Heart left ventricle (tissue), 16 donors: ENCODE measurements at places on chromosomes 4 and X. TPM values are rescaled to one million over a fixed set of nuclear protein-coding genes. Genes with fewer than 3 reads are reported as not detected.

GRCh38 chrX:78455901-78456300 is 128.5 kb upstream of the CYSLTR1 start:
- DNase-seq, result no peak

DNA sequence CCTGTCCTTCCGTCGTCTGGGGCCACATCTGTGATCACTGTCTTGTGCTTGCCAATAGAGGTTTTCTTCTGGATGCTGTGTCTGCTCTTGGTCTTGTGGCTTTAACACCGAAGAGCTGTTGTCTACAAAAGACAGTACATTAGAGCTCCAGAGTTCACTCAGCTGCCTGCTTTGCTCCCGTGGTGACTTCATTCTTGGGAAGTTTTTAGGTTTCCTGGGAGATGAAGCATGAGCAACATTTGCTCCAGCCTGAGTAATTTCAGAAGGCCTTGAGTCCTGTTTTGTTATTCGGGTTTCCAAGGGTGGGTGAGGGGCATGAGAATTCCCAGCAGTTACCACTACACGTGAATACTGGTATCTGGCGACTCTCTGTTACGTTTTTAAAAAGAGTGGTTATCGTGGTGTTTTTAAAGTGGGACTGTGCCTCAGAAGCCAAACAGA is 189.2 kb downstream of the SHROOM3 start:
- peak; percentile 35 for DNase-seq

DNA sequence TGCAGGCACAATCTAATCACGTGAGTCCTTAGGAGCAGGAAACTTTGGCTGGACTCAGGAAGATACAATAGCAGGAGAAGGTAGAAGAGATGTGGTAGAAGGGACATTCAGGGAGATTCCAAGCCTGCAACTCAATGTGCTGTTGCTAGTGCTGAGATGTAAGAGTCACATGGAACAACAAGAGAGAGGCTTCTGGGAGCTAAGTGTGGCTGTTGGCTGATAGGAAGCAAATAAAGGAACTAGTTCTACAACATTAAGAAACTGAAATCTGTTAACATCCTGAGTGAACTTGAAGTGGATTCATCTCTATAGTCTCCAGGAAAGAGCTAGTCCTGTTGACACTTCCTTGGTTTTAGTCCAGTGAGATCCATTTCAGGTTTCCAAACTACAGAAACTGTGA is 1207.4 kb downstream of the ADGRL3 start:
- DNase-seq, result no peak

- no peak for DNase-seq
These were observed 21.6 kb upstream of the REPS2 start for GRCh38 chrX:16924631-16925480.

DNA sequence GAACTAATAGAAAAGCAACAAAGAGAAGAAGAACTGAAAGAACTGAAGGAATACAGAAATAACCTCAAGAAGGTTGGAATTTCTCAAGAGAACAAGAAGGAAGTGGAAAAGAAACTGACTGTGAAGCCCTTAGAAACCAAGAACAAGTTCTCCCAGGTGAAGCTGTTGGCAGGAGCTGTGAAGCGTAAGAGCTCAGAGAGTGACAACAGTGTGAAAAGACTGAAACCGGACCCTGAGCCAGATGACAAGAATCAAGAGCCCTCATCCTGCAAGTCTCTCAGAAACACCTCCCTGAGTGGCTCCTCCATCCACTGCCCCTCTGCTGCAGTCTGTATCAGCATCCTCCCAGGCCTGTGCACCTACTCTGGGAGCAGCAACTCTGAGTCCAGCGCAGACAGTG is 8.4 kb upstream of the FHDC1 start:
- DNase-seq, result no peak

GRCh38 chrX:75278991-75279390 is 5.1 kb downstream of the UPRT start:
- no peak for DNase-seq

GRCh38 chrX:154008521-154008920 is 11.2 kb downstream of the IRAK1 start:
- no peak for DNase-seq

DNA sequence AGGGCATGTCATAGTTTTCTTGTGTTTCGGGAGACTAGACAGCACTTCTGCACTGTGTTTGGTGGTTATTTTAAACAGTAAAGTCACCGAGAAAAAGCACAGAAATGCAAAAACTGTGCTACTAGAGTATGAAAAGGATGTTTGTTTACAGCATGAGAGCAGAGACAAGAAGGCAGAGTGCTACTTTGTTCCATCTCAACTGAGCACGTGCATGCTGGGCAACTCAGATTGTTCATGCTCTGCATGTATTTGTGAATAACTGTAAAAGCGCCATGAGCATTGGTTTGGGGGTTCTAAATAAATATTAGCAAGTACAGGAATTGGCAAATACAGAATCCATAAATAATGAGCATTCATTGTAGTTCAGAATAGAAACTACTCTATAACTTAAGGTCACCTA is 7.4 kb downstream of the EVC start:
- DNase-seq, result no peak

DNA sequence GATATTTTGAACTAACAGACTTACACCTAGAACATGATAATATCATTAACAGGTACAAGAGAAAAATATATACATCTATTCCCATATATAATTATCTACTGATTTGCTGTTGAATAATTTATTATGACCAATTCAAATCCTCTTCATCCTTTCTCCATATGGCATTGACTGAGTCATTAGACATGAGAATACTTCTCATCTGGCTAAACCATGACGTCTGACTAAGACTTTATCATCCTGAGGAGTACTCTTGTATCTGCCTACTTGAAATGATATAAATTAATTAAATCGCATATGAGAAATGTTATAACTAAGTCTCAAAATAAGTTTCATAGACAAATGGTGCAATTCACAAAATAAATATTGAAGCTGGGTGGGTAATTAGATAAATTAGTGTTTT is 67.4 kb downstream of the EMCN start:
- no peak for DNase-seq

DNA sequence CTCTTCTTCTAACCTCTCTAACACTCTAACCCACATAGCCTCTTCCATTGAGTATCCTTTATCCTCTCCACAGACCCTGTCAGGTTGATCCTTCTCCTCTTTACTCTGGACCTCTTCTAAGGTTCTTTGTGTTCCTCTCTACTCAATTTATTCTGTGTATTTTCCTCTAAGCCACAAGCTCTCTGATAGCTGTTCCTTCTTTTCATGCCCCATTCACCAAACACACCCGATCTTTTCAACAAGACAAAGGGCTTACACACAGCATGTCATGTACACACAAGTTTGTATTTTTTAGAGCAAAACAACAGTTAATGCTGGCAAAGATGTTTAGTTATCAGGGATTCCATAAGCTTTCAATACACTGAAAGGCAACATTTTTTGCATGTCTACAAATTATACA is 1.9 kb downstream of the SPIN2B start:
- DNase-seq, result no peak

DNA sequence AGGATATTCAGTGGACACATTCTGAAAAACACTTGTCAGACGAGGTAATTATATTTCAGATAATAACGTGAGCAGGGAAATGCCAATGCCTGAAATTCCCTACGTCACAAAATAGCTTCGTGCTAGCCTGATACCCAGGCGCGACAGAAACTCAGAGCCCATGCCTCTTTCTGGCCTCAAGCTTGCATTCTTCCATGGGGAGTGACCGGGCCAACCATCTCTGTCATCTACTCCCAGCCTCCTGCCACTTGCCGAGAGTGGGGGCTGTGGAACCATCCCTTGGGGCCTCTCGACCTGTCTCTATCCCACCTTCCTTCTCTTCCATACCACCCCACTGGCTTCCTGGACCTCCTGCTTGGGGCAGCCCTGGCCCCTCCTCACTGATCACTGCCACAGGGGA is 34.5 kb upstream of the CDKN2AIP start:
- DNase-seq, result no peak

DNA sequence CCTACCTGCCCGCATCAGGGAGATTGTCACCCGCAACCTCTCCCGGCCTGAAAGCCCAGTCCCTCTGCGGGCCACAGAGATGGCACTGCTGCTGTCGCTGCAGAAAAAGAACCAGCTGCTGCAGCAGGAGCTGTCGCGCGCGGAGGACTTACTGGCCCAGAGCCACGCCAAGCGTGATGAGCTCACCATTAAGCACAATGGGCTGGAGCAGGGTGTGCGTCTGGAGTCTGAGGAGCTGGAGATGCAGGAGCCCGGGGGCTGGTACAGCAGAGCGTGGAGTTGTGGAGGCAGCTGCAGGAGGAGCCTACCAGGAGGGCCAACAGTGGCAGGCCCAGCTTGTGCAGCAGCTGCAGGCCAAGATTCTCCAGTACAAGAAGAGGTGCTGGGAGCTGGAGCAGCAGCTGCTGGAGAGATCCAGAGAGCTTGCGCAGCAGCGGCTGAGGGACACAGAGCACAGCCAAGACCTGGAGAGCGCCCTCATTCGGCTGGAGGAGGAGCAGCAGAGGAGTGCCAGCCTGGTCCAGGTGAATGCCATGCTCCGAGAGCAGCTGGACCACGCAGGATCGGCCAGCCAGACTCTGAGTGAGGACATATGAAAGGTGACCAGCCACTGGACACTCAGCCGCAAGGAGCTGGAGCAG is 11.3 kb downstream of the SMIM10L2A start:
- no peak for DNase-seq

GRCh38 chr4:165947019-165947418 is 74.0 kb downstream of the TLL1 start:
- no peak for DNase-seq

DNA sequence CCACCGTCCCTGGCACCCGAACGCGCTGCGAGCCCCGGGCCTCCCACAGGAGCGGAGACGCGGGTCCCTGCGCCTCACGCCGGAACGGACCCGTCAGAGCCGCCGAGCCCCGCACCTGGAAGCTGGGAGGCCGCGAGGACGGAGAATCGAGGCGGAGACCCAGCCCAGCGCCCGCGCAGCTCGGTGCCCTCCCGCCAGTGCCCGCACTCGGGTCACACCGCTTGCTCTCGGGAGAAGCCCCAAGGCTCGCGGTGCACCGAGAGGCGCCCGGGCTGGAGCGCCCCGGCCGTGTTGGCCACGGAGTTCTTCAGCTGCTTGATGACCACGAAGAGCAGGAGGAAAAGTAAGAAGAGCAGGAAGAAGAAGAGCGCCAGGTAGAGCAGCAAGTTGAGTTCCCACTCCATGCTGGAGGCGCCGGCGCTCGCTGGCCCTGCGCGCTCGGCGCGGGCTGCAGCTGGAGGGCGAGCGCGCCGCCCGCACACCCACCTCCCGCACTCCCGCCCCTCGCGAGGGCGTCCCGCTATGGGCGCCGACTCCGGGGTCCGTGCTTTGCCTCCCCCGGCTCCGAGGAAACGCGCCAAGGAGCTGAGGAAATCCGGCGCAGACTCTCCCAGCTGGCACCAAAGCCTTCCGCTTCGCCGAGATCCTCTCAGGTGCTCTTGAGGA is at the start of gene SMIM43:
Gene SMIM43 (minus strand): TSS at position 463 of the 666 bp plus-strand sequence. CDS start 59 bp downstream, at position 404.
- DNase-seq, result no peak

DNA sequence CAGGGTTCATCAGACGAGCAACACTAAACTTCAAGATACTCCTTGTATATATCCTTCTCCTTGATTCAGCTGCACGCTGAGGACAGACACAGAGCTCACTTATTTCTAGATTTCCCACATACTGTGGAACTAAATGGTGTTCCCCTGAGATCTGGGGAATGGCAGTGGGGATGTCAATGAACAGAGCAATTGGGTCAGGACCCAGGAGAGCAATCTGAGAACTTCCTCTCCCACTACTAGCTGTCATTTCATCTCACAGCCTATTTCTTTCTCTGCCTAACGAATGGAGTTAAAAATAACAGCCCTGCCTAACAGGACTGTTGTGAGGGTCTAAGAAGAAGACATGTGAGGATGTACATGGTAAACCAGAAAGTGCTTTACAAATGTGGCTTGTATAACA is 10.7 kb downstream of the NAAA start:
- DNase-seq, result no peak

DNA sequence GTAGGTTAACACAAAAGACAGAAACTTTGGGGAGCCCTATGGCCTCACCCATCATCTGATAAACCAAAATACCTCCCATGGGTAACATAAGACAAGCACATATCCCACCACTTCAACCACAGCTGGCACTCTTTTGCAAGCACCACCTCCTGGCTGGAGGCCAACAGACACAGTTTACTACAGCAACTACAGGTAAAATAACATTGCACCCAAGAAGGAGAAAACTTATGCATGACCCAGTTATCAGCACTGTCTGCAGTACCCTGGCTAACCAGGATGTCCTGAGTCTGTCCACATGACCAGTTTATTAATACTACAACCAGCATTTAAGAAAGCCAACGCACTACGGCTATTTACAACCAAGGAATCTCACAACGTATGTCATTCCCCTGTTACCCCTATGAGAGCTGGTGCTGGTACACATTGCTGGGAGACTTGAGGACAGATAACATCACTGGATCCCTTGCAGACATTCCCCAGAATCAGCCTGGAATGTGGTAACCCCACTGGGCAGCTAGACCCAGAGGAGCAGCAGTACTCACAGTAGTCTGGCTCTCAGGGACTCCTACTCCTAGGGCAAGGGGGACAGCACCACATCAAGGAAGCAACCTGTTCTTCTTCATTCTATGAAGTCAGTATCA is 32.0 kb downstream of the ELF2 start:
- no peak for DNase-seq

DNA sequence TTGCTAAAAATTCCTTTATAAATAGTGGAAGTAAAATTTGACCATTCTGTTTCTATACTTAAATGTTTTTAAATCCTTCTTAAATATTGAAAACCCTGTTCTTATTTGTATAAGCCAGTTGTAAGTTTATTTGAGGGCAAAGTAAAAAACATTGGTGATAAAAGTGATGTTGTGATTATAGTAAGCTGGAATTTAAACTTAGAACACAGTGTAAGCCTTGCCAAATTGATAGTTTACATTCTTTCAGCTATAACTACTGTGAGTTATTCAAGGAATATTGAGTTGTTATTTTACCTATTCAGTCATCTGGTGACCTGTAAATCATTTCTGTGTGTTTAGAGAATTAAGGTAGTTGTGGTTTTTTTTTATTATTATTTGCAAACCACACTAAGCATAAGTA is 9.6 kb downstream of the YY2 start:
- DNase-seq, result no peak

Gene SRPX2
- 8.1 TPM for total RNA-seq

Gene GSX2
- total RNA-seq, result not detected

Gene ZNF630
- total RNA-seq, result 2.9 TPM

Gene GAGE12H
- not detected for total RNA-seq

Gene UGT2B15
- not detected for total RNA-seq

Gene TCEANC
- total RNA-seq, result 4.4 TPM

Gene GPR78
- total RNA-seq, result not detected

Gene MAB21L2
- not detected for total RNA-seq

Gene IBSP
- not detected for total RNA-seq
